ENCODE measurements at places on chromosomes 13 and 19.

DNA sequence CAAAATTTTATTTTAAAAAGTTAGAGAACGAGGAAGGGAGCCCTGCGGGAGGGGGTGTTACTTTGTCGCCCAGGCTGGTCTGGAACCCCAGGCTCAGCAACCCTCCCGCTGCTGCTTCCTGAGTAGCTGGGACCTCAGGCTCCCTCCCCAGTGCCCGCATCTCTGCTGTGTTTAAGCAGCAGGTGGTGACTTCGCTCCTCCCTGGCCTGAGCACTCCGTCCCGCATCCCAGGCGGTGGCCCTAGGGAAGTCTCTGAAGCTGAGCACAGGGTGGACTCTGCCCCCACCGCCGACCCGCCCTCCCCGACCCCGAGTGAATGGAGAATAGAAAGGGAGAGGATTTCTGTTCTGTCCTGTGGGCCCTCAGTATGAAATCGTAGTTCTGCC is 30.5 kb downstream of the ZNF701 start:
- DNase-seq: no peak

GRCh38 chr13:48879432-48879831 is 96.3 kb upstream of the FNDC3A start:
- DNase-seq: no peak

DNA sequence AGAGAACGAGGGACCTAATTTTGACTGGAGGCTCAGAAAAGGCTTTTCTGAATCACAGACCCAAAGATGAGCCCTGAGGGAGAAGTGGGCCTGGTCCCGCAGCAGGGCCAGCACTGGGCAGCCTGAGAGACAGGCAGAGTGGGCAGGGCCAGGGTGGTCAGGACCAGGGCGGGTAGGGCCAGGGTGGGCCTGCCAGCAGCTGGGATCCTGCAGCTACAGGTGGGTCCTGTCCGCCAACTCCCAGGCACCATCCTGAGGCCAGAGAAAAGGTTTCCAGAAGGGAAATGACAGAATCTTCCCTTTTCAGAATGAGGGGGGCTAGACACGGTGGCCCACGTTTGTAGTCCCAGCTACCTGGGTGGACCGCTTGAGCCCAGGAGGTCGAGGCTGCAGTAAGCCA is 23.7 kb downstream of the LATS2 start:
- DNase-seq: no peak

GRCh38 chr19:43504426-43505185 is at the start of gene PHLDB3:
TSS of gene PHLDB3 (minus strand) at chr19:43504746. CDS start at chr19:43504118, 628 bp downstream.
- no peak for DNase-seq

DNA sequence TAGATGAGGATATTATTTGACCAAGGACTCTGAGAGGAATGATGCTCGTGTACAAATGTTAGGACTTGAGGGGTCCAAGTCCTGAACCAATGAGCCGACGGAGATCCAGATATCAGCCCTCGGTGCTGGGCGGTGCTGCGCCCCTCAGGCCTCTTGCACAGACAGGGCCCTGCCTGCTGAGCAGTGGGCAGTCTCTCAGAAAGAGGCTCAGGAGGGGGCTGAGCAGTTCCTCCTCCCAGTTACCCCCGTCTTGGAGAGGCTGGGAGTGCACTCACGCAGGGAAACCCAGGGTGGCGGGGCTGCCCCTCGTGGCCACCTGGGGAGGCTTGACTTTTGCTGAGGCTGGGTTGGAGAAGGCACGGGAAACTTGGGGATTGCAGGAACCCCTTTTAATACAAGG is 18.4 kb downstream of the TEX29 start:
- DNase-seq: no peak

DNA sequence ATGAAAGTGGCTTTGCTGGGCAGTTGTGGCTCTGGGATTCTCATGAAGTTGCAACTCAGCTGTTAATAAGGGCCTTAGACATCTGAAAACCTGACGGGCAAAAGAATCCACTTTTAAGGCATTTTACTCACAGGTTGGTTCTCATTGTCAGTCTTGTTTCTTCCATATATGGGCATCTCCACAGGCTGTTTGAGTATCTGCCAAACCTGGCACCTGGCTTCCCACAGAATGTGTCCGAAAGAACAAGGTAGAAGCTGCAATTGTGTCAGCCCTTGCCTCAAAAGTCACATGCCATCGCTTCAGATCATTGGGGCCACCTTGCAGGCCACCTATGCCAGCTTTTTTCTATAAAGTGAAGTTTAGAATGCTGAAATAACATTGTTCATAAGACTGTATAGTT is 102.4 kb downstream of the KCTD12 start:
- no peak for DNase-seq

DNA sequence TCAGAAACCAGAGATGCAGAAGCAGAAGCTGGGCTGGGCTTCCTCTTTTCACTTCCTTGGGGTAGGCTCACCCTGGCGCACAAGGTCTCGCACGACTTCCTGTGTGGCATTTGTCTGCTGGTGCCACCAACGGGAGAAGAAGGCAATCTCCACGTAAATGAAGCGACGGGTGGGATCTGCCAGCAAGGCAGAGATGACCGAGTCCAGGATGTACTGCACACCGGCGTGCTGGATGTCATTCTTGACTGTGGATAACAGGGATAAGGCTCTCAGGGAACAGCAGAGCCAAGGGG is 1.3 kb downstream of the MAN2B1 start:
- no peak for DNase-seq

DNA sequence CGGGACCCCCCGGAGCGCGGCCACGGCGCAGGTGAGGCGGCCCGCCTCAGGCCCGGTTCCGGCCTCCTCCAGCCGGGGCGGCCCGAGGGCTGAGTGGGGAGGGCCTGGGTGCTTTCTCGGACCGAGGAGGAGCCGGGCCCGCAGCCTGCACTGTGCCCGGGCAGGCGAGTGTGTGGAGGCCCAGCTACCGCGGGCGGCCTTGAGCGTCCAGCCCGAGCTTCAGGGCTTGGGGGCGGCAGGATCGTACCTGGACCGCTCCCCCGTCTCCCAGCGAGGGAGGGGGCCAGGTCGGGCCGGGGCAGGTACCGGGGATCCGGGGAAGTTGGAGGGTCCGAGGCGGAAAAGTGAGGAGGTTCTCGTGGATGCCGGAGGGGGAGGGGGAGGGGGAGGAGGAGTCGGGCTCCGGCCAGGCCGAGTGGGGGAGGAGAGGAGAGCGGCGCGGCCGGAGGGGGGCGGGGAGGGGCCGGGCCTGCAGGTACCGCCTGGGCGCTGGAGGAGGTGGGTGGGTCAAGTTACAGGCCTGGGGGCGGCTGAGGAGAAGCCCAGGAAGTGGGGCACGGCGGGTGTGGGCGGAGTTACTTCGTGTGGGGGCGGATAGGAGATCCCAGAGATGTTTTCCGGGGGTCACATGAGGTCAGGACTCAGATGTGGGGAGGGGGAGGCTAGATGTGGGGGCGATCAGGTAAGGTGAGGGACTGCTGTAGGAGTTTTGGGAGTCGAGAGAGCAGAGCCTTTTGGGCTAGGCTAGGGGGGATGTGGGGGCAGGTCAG is 545 bp downstream of the NACC1 start:
- DNase-seq: no peak

All from omental fat pad (tissue), 4 donors.